ENCODE measurements at places on chromosomes 3 and 15. TPM values are rescaled to one million over a fixed set of nuclear protein-coding genes. Genes with fewer than 3 reads are reported as not detected.

DNA sequence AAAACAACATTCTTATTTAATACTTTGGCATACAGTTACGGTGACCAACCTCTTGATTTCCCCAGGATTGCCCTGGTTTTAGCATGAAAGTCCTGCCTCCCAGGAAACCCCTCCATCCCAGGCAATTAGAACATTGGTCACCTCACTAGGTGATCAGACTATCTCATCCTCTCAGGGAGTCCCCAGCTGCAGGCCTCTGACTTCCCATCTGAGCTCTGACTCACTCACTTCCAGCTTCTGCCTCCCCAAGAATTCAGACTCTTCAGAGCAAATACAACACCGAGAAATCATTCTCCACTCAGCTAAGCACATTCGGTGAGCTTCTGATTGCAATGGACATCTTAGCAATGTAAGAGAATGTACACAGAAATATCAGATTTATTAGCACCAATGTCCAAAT is 92.4 kb upstream of the HES1 start:
- no peaks in the 10 kb centered on the region for H3K27me3 ChIP-seq
- peak overlapping the region; percentile 71 for H3K27ac ChIP-seq
- no peaks in the 10 kb centered on the region for H3K36me3 ChIP-seq
- peaks cover 21% of the 10 kb centered on the region for H3K4me1 ChIP-seq

The UBE2E1 gene
- total RNA-seq, result 55.0 TPM

DNA sequence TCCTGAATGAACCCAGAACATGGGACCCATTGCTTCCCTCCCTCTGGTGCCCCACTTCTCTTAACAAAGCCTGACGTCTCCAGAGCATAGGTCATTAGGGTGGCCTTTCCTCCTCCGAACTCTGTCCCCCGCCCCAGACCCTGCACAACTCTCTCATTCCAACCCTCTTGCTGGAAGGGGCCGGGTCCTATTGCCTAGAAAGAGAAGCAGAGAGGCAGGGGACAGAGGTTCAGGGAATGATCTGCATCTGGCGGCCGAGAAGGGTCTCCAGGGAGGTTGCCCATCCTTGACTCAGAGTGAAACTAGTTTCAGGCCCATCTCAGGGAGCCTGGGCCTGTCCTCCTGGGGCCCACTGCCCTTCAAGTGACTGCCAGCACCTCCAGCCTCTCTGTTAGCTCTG is 79.0 kb downstream of the LINGO1 start:
- H3K4me1 ChIP-seq, result no peaks in the 10 kb centered on the region
- DNase-seq, result no peak
- H3K4me3 ChIP-seq, result no peak overlapping the region

The RPP14 gene
- 23.0 TPM for total RNA-seq

DNA sequence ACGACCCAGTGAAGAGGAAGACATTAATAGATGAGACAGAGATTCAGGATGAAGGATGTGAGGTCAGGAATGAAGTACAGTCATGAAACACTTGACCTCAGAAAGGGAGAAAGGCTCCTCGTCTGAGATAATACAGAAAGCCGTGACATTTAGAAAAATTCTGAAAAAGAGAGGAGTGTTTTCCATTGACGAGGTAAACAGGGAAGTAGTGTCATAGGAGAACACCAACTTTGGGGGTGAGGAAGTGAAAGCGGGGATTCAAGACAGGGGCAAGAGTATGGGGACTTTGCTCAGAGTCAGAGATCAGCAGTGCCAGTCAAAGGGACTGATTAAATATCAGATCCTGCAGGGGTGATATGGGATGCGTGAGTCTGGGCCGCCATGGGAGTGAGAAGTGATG is 160.9 kb downstream of the PLCL2 start:
- H3K27ac ChIP-seq, result no peak overlapping the region
- DNase-seq, result no peak
- no peak overlapping the region for H3K4me3 ChIP-seq
- H3K27me3 ChIP-seq, result no peaks in the 10 kb centered on the region
- H3K4me1 ChIP-seq, result peaks cover 8% of the 10 kb centered on the region
- H3K36me3 ChIP-seq, result no peaks in the 10 kb centered on the region

DNA sequence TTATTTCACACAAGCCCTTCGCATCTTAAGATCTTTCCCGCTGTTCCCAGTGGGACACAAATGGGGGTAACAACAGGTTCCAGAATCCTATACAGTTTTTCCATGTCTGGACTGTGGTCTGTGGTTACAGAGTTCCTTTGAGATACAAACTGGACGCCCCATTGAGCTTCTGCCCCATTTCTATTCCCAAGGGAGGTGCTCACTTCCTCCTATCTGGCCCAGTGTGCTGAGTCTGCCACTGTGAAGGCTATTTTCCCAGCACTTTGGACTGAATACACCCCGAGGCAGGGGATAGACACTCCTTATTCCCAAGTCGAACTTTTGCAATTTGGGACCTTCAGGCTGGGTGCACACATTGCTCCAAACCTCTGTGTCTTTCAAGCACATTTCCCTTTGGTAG is 44.0 kb downstream of the MESD start:
- peaks cover 7% of the 10 kb centered on the region for H3K36me3 ChIP-seq
- DNase-seq, result no peak
- H3K27me3 ChIP-seq, result no peaks in the 10 kb centered on the region
- H3K4me1 ChIP-seq, result no peaks in the 10 kb centered on the region
- no peak overlapping the region for H3K4me3 ChIP-seq
- no peak overlapping the region for H3K27ac ChIP-seq

GRCh38 chr15:31262901-31263671 is 63.5 kb upstream of the KLF13 start:
- no peak for DNase-seq
- H3K27me3 ChIP-seq, result no peaks in the 10 kb centered on the region
- no peak overlapping the region for H3K4me3 ChIP-seq
- H3K36me3 ChIP-seq, result no peaks in the 10 kb centered on the region
- H3K27ac ChIP-seq, result no peak overlapping the region
- no peaks in the 10 kb centered on the region for H3K4me1 ChIP-seq

- no peak for DNase-seq
- H3K27ac ChIP-seq, result no peak overlapping the region
- no peaks in the 10 kb centered on the region for H3K36me3 ChIP-seq
- H3K4me1 ChIP-seq, result peaks cover 34% of the 10 kb centered on the region
- no peaks in the 10 kb centered on the region for H3K27me3 ChIP-seq
- H3K4me3 ChIP-seq, result no peak overlapping the region
Observed at GRCh38 chr3:196335503-196335948, 2.7 kb downstream of the TM4SF19 start.

- H3K27ac ChIP-seq, result no peak overlapping the region
- no peaks in the 10 kb centered on the region for H3K4me1 ChIP-seq
- no peaks in the 10 kb centered on the region for H3K36me3 ChIP-seq
Observed at GRCh38 chr3:117540597-117540996, 831.0 kb downstream of the TUSC7 start.

GRCh38 chr3:151297429-151297828 is 19.1 kb upstream of the P2RY14 start:
- peaks cover 10% of the 10 kb centered on the region for H3K4me1 ChIP-seq
- DNase-seq, result no peak
- H3K27ac ChIP-seq, result no peak overlapping the region
- H3K27me3 ChIP-seq, result no peaks in the 10 kb centered on the region
- no peaks in the 10 kb centered on the region for H3K36me3 ChIP-seq
- H3K4me3 ChIP-seq, result no peak overlapping the region

The AAGAB gene
- total RNA-seq, result 59.1 TPM

The FETUB gene
- not detected for total RNA-seq

GRCh38 chr15:70308735-70309434 is 211.2 kb upstream of the TLE3 start:
- no peak overlapping the region for H3K4me3 ChIP-seq
- no peaks in the 10 kb centered on the region for H3K4me1 ChIP-seq
- no peak for DNase-seq
- 0 out of 2 replicates have a peak, but pooled peaks cover 2% of the 10 kb centered on the region for H3K27me3 ChIP-seq

DNA sequence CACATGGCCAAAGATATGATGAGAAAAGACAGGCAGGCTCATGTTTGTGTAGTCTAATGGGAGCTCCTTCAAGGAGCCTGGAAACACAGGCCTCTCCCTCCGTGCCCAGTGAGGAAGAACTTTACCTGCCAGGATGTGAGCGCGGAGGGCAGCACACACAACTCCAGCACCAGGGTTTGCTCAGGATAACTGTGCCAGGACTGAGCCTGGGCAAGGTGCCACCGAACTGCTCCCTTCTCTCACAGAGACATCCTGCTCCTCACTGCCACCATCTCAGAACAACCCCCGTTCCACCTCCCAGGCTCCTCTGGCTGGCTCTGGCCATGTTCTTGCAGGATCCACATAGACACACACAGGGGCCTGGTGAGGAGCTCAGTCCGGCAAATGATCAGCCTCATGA is 87.4 kb downstream of the NUP210 start:
- H3K27me3 ChIP-seq, result peaks cover 7% of the 10 kb centered on the region
- no peak for DNase-seq
- no peak overlapping the region for H3K4me3 ChIP-seq
- H3K4me1 ChIP-seq, result no peaks in the 10 kb centered on the region
- no peaks in the 10 kb centered on the region for H3K36me3 ChIP-seq

The RETNLB gene
- not detected for total RNA-seq

DNA sequence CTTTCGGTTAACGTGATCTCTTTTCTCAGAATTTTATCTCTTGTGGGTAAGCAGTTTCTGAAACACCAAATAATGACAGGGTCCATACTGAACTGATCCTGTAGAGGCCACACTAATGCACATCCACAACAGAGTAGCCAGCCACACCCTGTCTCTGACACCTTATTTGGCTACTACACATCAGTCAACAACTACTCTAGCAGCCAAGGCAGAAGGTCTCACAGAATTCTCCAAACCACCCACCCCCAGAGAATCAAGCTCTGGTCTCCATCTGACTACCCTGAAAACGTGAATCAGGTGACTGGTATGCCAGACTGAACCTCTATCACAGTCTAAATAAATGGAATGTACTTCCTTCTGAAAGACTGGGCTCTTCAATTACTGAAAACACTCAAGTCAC is 38.0 kb downstream of the EDC3 start:
- H3K4me1 ChIP-seq, result peaks cover 15% of the 10 kb centered on the region
- no peak for DNase-seq
- H3K27ac ChIP-seq, result no peak overlapping the region
- peaks cover 13% of the 10 kb centered on the region for H3K36me3 ChIP-seq
- H3K4me3 ChIP-seq, result no peak overlapping the region

DNA sequence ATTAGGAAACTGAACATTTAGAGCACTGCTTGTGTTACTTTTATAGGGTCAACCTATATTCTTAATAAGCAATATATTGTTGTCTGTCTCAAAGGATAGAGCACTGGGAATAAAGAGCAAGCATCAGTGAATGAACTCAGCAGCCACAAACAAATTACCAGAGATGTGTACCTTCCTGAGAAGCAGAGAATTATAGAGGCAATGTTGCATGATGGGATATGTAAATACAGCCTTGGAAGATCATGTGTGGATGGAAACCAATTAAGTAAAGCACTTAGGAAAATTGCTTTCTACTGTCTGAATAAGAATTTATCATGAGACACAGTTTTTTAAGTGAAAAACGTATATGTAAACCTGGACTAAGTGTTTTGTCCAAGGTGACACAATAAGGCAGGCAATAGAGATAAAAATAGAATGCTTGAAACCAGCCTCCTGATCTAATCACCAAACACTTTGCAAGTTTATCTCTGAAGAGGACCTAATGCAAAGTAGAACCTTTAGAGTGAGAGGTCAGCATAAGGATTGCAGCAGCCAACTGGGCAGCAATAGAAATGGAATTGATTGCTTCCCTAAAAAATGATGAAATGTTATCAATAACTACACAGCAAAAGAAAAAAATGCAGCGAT is 848.0 kb downstream of the TUSC7 start:
- no peaks in the 10 kb centered on the region for H3K36me3 ChIP-seq
- no peaks in the 10 kb centered on the region for H3K4me1 ChIP-seq
- H3K27ac ChIP-seq, result no peak overlapping the region
- H3K4me3 ChIP-seq, result no peak overlapping the region

DNA sequence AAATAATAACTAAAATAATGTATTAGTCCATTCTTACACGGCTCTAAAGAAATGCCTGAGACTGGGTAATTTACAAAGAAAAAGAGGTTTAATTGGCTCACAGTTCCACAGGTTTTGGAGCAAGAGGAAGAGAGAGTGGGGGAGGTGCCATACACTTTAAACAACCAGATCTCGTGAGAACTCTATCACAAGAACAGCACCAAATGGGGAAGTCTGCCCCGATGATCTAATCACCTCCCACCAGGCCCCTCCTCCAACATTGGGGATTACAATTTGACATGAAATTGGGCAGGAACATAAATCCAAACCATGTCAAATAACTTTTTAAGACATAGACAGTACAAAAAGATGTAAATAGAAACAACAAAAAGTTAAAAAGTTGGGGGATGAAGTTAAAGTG is 63.2 kb downstream of the ILDR1 start:
- no peak overlapping the region for H3K27ac ChIP-seq
- DNase-seq, result no peak
- H3K27me3 ChIP-seq, result no peaks in the 10 kb centered on the region
- no peaks in the 10 kb centered on the region for H3K36me3 ChIP-seq

The KY gene
- not detected for total RNA-seq

DNA sequence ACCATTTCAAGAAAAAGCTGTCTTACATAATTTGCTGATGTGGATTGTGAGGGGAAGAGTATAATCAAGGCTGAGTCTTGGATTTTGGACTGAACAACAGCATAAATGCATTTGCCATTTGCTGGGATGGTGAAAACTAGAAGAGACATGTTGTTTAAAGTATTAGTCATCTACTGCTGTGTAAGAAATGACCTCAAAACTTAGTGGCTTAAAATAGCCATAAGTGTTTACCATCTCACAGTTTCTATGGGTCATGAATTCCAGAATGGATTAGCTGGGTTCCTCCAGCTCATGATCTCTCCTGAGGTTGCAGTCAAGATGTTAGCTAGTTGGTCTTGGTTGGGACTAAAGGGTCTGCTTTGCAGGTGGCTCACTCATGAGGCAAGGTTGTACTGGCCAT is 66.2 kb downstream of the SCN11A start:
- H3K27me3 ChIP-seq, result no peaks in the 10 kb centered on the region
- H3K4me3 ChIP-seq, result no peak overlapping the region
- H3K36me3 ChIP-seq, result no peaks in the 10 kb centered on the region
- no peak for DNase-seq

Measured in SJSA1 (cell line).